ENCODE measurements at places on chromosomes 1 and 21.
A peak's percentile ranks its signal among the peaks of the same experiment; 100 is the strongest.

DNA sequence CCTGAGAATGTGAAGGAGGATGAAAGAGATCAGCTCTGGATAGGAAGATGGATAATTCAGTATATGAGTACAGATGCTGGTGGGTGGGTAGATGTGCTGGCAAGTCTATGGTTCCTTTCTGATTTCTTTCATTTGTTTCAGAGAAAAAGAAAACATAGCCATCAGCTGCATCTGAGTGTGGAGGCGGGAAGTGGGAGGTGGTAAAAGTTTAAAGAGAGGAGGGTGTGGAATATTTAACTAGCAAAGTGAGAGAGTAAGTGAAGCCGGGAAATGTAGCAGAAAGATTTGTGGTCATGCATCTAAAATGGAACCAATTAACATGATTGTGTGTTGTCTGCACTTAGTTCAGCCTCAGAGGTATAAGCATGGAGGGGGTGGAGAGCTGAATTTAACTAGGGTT, 16.4 kb downstream of the RPE65 start:
- no peak for DNase-seq

GRCh38 chr1:152886085-152886484, 8.0 kb downstream of the SMCP start:
- peak; percentile 58 for DNase-seq

- DNase-seq, result no peak
Measured at GRCh38 chr1:32204943-32205361, 519 bp upstream of the IQCC start.

- peak; percentile 13 for DNase-seq
Measured at GRCh38 chr1:61395146-61395800, 312.9 kb downstream of the NFIA start.

DNA sequence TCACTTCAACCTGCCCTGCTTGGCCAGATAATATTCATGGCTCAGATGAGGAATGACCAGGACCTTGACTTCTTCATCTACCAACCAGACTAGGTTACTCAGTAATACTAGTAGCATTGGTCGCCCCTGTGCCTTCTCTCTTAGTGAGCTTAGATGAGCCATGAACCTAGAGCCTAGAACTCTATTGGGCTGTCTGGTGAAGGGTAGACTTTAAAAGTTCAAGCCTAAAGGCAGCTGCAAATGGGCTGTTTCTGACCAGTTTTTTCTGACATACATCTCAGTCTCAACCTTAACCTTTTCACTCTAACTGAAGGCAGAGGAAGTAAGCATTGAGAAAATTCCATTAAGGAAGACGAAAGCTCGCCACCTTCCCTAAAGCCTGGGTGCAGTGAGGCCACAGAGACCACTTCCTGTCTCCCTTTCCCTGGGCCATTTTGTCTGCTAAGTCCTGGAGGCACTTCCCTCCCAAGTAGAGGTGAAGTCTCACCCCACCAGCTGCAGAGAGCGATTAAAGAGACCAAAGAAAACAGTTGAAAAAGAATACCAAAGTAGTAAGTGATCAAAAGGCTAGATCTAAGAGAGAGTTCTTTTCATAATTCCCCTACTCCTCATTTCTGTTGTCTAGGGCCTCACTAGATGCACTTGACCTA, 53.3 kb downstream of the MTR start:
- DNase-seq, result no peak

- DNase-seq, result peak; percentile 64
Measured at GRCh38 chr1:158087320-158087927, 93.3 kb upstream of the CD1D start.

DNA sequence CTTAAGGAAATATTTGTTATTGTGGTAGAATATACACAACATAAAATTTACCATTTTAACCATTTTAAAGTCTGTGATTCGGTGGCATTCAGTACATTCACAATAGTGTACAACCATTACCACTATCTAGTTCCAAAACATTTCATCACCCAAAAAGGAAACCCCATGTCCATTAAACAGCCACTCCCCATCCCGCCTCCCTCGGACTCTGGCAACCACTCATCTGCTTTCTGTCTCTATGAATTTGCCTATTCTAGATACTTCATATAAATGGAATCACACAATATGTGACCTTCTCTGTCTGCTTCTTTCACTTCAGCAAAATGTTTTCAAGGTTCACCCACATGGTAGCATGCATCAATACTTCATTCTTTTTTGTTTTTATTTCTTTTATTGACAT, 51.3 kb downstream of the PTP4A2 start:
- DNase-seq, result peak; percentile 24

GRCh38 chr1:116709666-116710167, 42.2 kb upstream of the IGSF3 start:
- DNase-seq, result no peak

GRCh38 chr1:113519556-113519955, 129.2 kb downstream of the MAGI3 start:
- peak; percentile 61 for DNase-seq

DNA sequence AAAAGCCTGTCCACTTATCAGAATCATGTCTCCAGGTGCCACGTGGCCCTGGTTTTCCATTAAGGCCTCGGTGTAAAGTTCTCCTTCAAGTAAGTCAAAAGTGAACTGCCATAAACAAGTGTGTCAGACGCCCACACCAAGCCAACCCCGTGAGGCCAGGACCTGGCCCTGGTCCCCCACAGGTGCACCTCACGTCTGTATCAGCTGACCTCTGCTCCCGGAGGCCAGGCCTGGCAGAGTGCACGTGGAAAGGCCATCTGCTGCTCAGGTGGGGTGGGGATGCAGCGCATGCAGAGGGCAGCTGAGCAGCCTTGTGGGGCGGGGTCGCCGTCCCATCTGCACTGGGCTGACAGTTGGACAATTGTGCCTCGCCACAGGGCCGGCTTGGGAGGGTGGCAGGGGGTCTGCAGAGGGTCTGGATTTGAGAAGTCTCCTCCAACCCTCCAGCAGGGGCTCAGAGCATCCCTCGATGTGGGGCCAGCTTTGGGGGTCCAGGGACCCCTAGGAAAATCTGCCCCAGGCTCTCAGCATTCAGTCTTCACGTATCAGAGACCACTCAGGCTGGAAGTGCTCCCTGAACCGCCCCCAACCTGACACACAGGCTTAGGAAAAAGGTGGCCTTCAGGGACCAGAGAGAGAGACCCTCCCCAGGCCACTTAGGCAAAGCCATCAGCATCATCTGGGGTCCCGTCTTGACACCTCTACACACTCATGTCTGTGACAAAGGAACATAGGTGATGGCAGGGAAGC, 3.0 kb downstream of the SLC19A1 start:
- no peak for DNase-seq

- no peak for DNase-seq
Measured at GRCh38 chr1:227072991-227073390, 132.9 kb downstream of the COQ8A start.

DNA sequence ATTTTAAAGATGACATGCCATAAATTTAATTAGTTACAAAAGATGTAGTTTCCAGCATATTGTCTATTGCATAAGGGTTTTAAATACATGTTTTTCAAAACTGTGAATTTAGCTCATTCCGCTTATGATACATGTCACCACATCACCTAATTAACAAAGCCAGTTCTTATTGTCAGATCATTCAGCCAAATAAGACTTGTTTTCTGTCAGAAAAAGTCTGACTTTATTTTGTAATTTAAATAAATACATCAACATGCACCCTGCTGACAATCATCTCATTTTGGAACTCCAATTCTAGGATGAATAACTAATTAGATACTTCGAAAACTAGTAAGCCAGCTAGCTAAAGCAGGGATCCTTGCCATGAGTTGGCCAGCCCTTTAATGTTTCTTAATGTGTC, 110.9 kb upstream of the APP start:
- DNase-seq, result no peak

- DNase-seq, result no peak
Measured at GRCh38 chr1:183810121-183810520, 5.2 kb downstream of the RGL1 start.
